ENCODE measurements at places on chromosomes 5 and 9.

GRCh38 chr9:90022474-90022873, 417.7 kb downstream of the GADD45G start:
- no peak for DNase-seq

DNA sequence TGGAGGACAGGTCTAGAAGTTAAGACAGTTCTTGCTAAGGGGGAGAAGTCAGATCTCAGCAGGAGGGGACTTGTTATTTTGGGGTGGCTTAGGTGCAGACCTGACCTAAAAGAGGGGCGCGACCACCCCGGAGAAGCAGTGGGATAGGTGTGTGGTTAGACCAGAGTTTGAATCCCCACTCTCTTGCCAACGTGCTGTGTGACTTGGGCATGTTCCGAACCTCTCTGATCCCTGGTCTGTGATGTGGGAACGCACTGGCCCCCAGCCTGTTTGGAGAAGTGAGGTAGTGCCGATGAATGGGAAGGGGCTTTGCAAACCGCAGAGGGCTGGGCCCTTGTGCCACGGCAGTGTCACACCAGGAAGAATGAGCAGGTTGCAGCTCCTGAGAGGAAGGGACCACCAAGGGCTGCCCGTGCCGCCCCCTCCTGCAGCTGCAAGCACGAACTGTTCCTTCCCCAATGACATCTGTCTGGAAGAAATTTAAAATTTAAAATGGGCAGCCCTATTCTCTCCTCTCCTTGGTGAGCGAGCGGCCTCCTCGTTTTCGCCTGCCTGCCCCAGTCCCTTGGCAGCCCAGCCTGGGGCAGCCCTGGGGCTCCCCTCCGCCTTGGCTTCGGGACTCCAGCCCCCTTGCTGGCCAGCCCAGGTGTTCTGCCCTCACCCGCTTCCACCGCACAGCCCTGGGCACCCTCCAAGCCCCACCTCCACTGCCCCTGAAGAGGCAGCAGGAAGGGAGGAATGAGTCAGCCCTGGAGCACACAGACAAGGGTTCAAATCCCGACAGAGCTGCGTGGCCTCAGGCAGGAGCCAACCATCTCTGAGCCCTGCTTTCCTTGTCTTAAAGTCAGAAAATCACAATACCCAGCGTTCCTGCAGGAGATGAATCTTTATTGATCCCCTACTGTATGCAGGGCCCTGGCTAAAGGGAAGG, 1.6 kb downstream of the FIBCD1 start:
- no peak for DNase-seq

DNA sequence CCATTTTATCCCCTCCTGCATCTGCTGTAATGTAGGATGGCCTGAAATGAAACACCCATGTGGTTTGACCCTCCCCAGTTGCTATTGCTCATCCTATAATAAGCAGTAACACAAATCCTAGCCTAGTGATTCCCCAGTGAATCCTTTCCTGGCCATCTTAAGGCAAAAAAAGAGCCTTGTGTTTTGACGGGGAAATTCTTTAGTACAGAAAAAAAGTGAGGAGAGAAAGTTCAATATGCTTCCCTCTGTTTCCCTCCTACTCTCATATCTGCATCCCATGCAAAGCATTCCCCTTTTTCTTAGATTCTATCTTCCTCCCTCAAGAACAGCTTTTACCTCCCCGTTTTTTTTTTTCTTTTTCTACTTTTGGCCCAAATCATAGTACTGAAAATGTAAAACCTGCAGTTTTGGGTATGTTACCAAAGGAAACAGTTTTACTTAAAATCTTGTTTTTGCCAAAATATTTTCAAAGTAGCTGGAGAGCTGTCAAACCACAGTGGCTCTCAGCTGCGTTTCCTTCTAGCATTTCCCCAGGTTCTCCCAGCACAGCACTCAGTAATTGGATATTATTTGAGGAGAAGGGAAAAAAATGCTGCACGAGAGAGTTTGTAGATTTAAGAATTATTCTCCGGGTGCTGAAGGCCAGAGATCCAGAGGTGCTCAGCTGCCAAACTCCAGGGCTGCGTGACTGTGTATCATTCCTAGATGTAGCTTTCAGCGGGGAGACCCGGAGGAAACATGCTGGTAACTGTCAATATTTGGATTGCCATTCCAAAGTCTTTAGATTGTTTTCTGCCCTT, 321.4 kb downstream of the NPR3 start:
- DNase-seq, result no peak

GRCh38 chr9:38301376-38302106, 91.0 kb upstream of the ALDH1B1 start:
- no peak for DNase-seq

- DNase-seq, result no peak
Observed at GRCh38 chr5:153447534-153447933, 42.9 kb upstream of the GRIA1 start.

- DNase-seq, result no peak
Observed at GRCh38 chr9:71118324-71118723, 3.1 kb downstream of the TRPM3 start.

DNA sequence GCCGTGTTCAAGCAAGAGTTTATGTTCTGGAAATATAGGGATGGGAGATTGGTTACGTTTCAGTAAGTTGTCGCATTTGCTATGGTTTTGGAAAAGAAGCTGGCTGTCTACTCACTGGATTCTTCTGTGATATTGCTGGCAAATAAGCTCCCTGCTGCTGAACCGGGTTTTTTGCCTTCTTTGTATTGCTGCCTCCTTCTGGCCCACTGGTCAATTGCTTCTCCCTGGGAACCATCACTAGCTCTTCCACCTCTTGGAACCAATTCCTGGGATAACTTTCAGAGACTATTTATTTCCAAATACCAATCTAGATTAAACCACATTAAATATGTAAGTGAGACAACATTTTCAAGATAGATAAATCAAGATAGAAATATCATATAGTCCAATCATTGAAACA, 43.0 kb downstream of the NUDT12 start:
- no peak for DNase-seq

DNA sequence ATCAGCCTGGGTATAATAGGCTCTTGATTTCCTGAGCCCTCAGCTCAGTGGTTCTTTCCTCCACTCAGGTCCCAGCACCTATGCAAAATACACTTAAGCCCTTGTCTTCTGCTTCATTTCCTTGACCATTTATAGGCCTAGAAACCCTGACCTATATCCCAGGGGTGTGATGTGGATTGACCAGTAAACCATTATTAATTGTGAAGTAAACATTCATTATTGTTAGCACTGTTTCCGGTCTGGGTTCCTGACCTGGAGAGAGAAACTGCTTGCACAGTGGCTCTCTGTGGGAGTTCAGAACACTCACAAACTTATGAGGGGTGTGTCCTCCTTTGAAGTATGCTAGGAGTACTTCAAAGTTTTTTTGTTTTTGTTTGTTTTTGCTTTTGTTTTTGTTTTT, 19.6 kb upstream of the TOMM5 start:
- no peak for DNase-seq

- no peak for DNase-seq
Observed at GRCh38 chr9:97602430-97602829, 30.7 kb downstream of the TSTD2 start.

DNA sequence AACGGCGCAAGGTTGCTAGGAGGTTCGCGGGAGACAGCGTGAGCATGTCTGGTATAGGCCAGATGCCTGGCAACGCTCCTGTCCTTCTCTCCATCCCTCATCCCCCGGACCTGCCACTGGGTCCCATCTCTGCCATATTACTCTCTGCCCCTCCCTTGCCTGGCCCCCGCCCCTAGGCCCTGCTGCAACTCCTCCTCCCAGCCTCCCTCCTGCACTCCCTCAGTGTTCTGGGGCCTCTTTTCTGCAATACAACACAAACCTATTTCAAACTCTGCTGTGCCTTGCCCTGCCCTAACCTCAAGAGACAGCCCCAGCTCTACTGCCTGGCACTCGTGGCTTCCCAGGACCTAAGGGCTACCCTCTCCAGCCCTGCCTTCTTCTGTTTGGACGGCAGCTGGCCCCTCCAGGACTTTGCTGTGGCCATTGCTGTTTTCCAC, 8.9 kb upstream of the DBN1 start:
- no peak for DNase-seq

GRCh38 chr5:157912621-157913325, 53.8 kb upstream of the CLINT1 start:
- no peak for DNase-seq
